ENCODE measurements at places on chromosomes 7 and 10.

- no peak for DNase-seq
Observed at GRCh38 chr7:158080899-158081445, 506.7 kb downstream of the PTPRN2 start.

- DNase-seq, result no peak
Observed at GRCh38 chr7:121330053-121330833, 1.4 kb downstream of the WNT16 start.

GRCh38 chr7:81638198-81638597 lies 131.6 kb downstream of the HGF start:
- DNase-seq, result no peak

- DNase-seq, result peak; percentile 33
Observed at GRCh38 chr7:139658908-139659675, 118.7 kb downstream of the HIPK2 start.

DNA sequence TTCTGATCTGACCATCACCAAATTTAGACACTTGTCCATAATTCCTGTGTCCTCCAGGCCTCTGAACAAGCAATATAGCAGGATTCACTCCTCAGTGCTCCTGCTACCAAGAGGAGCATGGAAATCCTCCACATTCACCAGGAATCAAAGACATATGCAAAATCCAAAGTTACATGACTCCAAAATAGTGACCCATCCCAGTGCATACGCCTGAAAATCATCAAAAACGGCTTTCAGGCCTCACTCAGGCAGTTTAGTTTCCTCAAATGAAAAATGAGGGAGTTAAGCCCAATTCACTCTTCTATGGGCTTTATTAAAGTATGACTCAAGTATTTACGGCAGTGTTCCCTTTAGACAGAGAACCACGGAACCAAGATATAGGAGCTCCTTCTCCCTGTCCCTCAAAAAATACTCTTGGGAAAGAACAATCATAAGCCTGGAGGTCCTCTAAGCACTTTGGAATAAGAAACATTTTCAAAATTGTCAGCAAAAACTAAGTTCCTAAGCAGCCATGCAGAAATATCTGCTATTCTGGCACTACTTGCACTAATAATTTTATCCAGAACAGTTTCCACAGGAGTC lies 240.7 kb downstream of the PARD3 start:
- no peak for DNase-seq

DNA sequence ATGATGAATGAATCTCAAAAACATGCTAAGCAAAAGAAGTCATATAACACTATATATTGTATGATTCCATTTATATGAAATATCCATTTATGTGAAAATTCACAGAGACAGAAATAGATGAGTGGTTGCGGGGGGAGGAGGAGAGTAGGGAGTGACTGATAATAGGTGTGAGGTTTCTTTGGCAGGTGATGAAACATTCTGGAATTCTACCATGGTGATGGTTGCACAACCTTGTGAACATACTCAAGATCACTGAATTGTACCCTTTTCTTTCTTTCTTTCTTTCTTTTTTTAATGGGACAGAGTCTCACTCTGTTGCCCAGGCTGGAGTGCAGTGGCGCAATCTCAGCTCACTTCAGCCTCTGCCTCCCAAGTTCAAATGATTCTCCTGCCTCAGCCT lies 10.7 kb downstream of the SVOPL start:
- no peak for DNase-seq

DNA sequence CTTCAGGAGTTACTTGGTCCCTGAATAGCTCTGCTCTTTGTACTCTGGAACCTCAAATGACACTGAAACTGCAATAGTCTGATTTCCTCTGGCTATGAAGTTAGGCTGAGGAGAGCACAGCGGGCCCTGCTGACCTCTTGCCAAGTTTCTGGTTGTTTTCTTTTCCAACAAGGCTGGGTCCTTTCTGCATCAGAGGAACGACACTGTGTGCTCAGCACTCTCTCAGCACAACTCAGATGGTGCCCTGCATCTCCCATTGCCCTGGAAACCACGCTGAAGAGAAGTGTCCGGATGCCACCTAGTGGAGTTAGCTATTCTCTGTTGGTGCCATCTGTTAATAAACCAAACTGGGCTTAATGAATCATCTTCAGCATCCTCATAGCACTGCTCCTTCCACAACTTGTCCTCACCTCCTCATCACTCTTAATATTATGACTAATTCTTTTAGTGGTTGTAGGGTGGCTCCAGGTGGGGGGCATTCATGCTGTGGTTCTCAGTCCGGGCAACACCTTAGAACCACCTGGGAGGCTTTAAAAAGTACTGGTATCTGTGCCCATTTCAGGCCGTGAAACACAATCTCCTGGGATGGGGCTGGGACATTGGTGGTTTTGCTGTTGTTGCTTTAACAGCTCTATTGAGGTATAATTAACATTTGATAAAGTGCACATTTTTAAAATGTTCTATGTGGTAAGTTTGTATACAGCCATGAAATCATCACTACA lies 8.2 kb upstream of the EFCAB10 start:
- peak; percentile 56 for DNase-seq

DNA sequence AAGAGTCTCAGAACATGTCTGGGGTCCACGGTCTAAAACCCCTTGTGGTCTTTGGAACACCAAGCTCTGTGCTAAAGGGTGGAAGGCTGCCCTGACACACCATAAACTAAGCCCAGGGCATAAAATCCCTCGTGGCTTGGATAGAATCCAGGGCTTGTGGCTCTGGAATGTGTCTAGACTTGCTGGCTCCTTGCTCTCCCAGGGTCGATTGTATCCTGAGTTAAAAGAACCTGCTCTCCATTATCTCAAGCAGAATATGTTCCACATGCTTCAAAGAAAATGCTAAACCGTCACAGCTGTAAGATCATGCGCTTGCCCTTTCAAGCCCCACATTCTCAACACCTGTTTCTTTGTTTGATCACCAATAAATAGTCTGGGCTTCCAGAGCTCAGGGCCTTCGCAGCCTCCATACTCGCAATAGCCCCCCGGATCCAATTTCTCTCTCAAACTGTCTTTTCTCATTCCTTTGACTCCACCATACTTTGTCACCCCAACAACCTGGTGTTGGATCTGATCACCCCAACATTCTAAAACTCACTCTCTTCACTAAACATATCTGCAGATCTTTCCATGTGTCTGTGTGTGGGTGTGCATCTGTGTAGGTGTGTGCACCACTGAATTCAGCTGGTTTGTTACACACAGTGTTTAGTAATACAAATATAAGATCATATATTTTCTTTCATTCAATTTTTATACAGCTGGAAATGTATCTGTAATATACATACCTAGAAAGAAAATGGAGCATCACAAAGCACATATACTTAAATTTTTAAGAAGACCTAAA lies 238.5 kb downstream of the ZMYND11 start:
- DNase-seq, result no peak

DNA sequence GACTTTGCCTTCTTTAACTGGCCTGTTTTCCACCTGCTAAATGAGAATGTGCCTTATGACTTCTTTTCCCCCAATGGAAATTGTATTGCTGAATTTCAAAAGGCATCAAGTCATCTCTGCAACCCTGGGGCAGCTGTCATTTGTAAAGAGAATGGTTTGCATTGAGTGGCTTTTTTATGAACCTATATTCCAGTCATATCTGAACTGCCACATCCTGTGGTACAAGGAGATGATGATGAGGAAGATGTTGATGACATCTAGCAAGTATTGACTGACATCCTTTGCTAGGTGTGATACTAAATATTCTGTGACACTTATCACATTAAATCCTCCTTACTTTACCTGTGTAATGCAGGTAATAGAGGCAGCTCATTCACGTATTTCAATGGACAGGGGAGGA lies 88.3 kb upstream of the KIAA1217 start:
- no peak for DNase-seq

DNA sequence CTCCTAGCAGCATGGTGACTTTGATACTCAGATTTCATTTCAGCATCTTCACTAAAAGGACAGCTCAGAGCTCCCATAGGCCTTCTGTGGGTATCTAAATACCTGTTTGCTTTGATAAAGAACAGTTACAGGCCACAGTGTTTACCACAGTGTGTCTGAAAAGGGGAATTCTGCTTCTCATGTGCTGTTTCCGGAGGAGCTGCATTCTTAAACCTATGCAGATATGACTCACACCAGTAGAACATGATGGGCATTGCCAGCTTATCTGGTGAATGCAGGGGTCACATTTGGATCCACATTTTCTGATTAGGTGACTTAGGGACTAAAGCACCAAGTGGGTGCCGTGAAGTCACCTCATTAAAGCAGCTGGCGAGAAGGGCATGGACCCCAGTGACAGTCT lies 52.6 kb downstream of the TRRAP start:
- no peak for DNase-seq

DNA sequence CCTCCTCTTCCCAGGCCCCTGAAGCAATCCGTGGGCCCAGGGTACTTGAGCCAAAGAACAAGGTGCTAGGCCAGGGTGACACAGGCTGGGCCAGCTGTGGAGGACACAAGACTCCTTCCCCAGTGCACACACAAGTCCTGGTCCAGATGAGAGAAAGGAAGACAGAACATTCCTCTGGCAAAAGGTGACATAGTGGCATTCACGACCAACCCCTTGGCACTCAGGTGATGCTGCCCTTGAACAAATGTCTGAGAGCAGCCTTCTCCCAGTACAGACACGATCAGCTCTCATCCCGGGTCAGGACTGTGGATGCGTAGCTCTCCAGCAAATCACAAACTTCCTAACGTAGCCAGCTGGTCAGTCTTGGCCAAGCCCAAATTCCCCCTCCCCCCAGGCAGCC lies 118.5 kb downstream of the OAT start:
- DNase-seq, result no peak

GRCh38 chr7:157938211-157938610 lies 601.4 kb downstream of the DNAJB6 start:
- no peak for DNase-seq

DNA sequence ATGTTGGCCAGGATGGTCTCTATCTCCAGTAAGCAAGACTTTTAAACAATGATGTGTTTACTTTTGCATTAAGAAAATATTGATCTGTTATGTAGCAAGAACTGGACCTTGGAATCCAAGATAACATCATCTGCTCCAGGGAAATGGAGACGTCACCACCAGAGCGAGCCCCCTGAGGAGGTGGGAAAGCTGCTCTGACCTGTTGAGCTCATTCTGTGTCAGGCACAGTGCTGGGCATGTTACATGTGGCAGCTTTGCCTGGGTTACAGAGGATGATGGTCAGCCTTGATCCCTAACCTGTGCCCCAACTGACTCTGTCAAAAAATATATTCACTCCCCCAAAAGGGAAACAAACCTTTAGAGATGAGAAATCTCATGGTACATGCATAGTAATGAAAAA lies 436.3 kb downstream of the SORCS1 start:
- DNase-seq, result no peak

GRCh38 chr10:82628373-82628772 lies 753.4 kb downstream of the NRG3 start:
- no peak for DNase-seq

DNA sequence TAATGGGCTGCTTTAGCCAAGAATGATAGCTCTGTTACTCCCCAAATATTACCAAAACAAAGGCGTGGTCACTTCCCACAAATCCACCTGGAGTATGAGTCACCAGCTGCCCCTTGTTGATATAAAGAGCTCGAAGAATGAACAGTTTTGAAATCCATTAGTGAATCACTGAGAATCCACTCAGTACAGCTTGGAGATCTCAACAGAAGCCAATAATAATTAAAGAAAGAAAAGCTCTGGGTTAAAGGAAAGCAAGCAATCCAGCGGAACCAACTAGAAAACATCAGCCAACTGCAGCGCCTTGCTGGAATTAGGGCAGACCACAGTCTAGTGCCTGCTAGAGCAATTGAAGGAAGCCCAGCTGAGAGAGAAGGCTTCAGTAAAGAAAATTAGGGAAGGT lies 576.0 kb upstream of the C7orf33 start:
- no peak for DNase-seq

DNA sequence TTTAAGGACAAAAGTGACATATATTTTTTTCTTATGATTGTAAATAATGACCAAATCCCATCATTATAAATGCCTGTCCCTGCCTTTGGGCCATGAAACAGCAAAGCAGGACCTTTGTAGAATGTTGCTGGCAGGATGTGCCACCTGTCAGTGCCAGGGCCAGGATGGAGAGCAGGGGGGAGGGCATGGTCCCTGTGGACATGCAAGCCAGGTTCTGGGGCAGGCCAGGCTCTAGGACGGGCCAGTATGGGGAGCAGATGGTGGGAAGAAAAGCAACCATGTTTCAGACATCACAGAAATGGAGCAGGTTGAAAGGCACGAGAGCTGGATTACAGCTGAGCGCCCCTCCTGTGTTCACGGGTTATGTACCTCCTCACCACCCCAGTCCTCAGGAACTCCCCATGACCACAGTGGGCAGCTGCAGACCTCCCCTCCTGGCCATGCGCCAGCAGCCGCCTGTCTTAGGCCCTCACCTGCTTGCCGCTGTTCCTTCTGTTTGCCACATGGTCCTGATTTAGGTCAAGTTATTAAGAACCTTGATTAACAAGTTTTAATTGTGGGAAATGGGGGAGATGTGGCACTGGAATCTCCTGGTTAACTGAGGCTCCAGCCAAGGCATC lies 210.4 kb downstream of the PAXIP1 start:
- DNase-seq, result no peak

- peak; percentile 53 for DNase-seq
Observed at GRCh38 chr7:73623798-73624668, at the start of gene MLXIPL. MLXIPL (minus strand) TSS chr7:73624522; CDS start chr7:73624492, 30 bp downstream.

DNA sequence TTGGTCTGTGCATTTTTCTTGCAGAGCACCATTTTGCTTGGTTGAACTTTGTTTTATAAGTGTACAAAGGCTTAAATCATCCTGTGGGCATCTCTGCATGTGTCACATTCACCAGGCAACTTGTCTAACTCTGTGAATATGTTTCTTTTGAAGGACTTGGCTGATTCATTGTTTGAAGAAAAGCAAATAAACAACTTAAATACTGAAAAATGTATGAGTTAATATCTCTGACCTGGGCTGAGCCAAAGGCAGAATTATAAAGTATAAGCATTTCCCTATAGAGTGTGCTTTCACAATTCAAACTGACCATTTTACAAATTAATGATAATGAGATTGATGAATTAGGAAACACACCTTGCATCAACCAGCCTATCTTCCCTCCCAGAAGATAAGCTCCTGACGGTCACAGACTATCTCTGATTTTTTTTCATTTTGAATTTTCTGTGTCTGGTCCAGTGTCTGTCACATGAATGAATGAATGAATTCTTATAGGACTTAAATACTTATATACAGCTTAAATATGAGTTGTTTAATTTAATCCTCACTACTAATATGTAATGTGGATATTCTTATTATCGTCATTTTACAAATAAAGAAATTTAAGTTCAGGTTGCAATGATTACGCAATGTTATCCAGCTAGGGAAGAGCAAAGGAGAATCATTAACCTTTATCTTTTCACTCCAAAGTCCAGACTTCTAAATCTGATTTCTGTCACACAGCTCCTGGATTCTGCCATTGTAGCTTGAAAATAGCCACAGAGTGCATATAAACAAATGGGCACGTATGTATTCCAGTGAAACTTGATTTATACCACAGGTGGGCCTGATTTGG lies 182.0 kb upstream of the PHYHIPL start:
- DNase-seq, result no peak

- DNase-seq, result no peak
Observed at GRCh38 chr7:152344253-152344652, 91.5 kb downstream of the KMT2C start.

DNA sequence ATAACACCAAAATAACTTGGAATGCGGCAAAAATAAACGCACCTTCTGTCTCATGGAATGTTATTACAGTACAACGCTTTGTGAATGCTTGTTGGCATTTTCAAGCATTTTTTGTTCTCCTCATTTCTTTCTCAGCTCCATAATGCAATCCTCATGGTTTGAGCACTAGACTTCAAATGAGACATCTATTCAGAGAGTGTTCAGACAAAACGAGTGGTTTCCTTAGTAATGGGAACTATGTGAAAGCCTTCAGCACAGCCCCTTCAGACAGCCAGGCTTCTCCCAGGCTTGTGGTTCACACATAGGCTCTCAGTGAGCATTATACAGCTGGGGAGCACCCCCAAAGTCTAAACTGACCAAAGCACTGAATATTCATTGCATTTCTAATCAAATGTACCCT lies 8.6 kb upstream of the LRRN3 start:
- no peak for DNase-seq
